CD4-positive, CD25-positive, alpha-beta regulatory T cell (primary cell): ENCODE measurements at places on chromosomes 3 and 15.

GRCh38 chr15:84799511-84800187 lies 17.5 kb upstream of the ALPK3 start:
- H3K27ac ChIP-seq = no peak overlapping the region
- no peaks in the 10 kb centered on the region for H3K4me1 ChIP-seq
- no peak for DNase-seq

DNA sequence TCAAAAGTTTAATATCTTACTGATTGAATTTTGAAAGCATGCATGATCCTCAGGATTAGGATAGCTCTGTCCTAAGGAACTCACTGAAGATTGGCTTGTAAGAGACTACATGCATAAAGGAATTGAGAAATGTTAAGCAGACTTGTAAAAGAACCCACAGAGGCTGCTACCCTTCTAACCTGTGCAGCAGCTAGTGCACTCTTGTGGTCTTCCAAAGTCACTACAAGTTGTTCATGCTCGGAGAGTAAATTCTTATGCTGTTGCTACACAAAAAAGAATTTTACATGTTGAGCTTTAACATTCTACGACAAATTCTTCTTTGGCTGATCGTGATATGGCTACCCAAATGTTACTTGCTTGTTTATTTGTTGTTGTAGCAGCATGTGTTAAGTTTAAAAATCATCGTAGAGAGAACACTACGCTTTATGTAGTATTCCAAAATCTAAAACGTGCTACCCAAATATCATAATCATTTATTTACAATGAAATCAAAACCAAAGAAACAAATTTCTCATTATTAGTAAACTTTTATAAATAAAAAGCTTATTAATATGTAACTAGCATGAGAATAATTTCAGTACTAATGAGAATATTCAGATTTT lies 55.0 kb downstream of the GOLIM4 start:
- no peak for DNase-seq
- no peak overlapping the region for H3K4me3 ChIP-seq
- no peaks in the 10 kb centered on the region for H3K4me1 ChIP-seq
- no peaks in the 10 kb centered on the region for H3K27me3 ChIP-seq

GRCh38 chr3:183210862-183211341 lies 42.2 kb upstream of the B3GNT5 start:
- DNase-seq = no peak
- H3K36me3 ChIP-seq = no peaks in the 10 kb centered on the region
- no peak overlapping the region for H3K27ac ChIP-seq
- no peaks in the 10 kb centered on the region for H3K4me1 ChIP-seq

GRCh38 chr3:161600173-161600572 lies 103.6 kb downstream of the OTOL1 start:
- DNase-seq = no peak
- H3K27me3 ChIP-seq = no peaks in the 10 kb centered on the region
- no peaks in the 10 kb centered on the region for H3K36me3 ChIP-seq
- H3K27ac ChIP-seq = no peak overlapping the region
- H3K4me3 ChIP-seq = no peak overlapping the region
- H3K4me1 ChIP-seq = no peaks in the 10 kb centered on the region

GRCh38 chr3:33732394-33732793 lies 14.3 kb upstream of the CLASP2 start:
- peaks cover 6% of the 10 kb centered on the region for H3K27me3 ChIP-seq
- H3K27ac ChIP-seq = no peak overlapping the region
- no peak overlapping the region for H3K4me3 ChIP-seq
- DNase-seq = no peak

DNA sequence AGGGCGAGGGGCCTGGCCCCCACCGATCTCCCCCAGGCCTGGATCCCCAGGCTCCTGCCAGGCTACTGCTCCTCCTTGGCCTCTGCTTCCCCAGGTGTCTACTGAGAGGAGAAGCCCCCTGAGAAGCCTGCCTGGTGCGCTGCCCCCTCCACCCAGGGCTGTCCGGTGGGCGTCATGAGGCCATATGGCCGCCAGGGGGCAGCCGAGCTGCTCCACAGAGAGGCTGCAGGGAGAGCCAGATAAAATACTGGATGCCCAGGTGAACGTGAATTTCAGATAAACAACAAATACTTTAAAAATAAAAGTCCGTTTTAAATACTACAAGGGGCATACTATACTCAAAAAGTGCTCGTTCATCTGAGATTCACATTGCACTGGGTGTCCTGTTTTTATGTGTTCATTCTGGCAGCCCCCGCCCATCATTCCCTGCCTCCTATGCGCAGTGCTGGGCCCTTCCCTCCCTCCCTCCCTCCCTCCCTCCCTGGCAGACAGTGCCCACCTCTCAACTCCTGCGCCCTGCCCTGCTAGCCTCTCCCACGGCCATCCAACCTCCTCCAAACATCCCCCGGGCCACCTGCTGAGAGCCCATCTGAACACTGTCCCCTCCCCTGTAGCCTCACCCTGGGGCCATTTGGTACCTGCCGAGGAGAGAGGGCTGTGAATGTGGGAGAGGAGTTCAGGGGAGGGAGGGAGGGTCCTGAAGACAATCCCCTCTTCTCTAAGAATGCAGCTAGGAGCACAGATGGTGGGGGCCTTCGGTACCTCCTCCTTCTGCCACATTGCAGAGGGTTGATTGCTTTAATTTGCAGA lies 29.6 kb downstream of the PSTPIP1 start:
- H3K27me3 ChIP-seq = no peaks in the 10 kb centered on the region
- peaks cover 56% of the 10 kb centered on the region for H3K36me3 ChIP-seq
- peak; percentile 47 for DNase-seq
- H3K4me1 ChIP-seq = peaks cover 21% of the 10 kb centered on the region

DNA sequence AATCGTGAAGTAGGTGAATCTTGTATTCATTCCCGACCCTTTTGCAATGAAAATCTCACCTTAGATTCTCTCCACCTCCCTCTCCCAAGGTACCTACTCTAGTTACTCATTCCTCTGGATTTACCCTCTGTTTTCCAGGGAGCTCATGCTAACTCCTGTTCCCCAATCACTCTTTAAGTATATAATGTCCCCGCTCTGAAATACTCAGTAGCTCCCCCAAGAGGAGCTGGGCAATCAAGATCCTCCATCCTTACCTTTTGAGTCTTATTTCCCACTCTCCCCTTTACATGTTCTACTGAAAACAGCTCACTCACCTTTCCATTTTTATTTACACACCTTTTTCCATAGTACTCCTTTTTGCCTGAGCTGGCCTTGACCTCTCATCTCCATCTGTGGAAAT lies 599.9 kb downstream of the RBMS3 start:
- no peaks in the 10 kb centered on the region for H3K36me3 ChIP-seq
- no peaks in the 10 kb centered on the region for H3K4me1 ChIP-seq
- no peaks in the 10 kb centered on the region for H3K27me3 ChIP-seq
- DNase-seq = no peak
- H3K4me3 ChIP-seq = no peak overlapping the region
